ENCODE measurements at places on chromosomes 6 and 20. TPM values are rescaled to one million over a fixed set of nuclear protein-coding genes. Genes with fewer than 3 reads are reported as not detected.

GRCh38 chr20:14488212-14488611, 150.8 kb upstream of the FLRT3 start:
- DNase-seq, result no peak

GRCh38 chr6:104936766-104937535, 20.0 kb upstream of the LIN28B start:
- no peak for DNase-seq

- no peak for DNase-seq
Observed at GRCh38 chr6:166439366-166440091, 56.8 kb upstream of the MPC1 start.

GRCh38 chr20:9412309-9412708, 102.1 kb upstream of the LAMP5 start:
- DNase-seq, result no peak

NHSL1 gene
- 2.6 TPM for total RNA-seq

CASS4 gene
- not detected for total RNA-seq

CCDC170 gene
- not detected for total RNA-seq

TRIM31 gene
- total RNA-seq, result not detected

ZNF334 gene
- total RNA-seq, result 0.12 TPM
